ENCODE measurements at places on chromosomes 2 and 18. TPM values are rescaled to one million over a fixed set of nuclear protein-coding genes. Genes with fewer than 3 reads are reported as not detected.

PPIL3 gene
- total RNA-seq: 67.0 TPM

OLA1 gene
- total RNA-seq: 86.7 TPM

STON1 gene
- 6.7 TPM for total RNA-seq

DTNA gene
- 19.1 TPM for total RNA-seq

DYNAP gene
- not detected for total RNA-seq

TMEM127 gene
- 10.7 TPM for total RNA-seq

EFHD1 gene
- total RNA-seq: not detected

DUSP19 gene
- 4.1 TPM for total RNA-seq

RAB10 gene
- 186 TPM for total RNA-seq

GPD2 gene
- 34.0 TPM for total RNA-seq

CDK15 gene
- total RNA-seq: 5.8 TPM

CROCC2 gene
- 0.26 TPM for total RNA-seq

CCDC148 gene
- total RNA-seq: 0.63 TPM

KRCC1 gene
- total RNA-seq: 8.6 TPM

RRM2 gene
- 3.2 TPM for total RNA-seq

Measured in bronchial smooth muscle cell (primary cell).